ENCODE measurements at places on chromosomes 11 and 22.

DNA sequence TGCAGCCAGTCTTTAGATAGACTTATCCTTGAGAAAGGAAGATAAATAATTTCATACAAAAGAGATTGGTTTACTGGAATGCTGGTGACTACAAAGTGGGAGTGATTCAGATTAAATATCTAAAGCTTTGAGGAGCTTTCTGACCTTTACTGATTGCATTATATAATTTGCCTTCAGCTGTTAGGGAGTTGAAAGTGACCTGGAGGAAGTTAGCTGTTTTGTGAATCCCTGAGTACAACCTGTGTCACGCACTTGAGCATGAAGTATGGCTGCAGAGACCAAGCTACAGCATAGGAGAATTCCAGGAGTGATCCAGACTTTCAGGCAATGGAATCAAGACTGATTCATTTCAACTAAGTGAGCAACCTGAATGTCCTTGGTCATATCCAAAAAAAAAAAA, 1848.3 kb upstream of the RAG2 start:
- no peak for DNase-seq

DNA sequence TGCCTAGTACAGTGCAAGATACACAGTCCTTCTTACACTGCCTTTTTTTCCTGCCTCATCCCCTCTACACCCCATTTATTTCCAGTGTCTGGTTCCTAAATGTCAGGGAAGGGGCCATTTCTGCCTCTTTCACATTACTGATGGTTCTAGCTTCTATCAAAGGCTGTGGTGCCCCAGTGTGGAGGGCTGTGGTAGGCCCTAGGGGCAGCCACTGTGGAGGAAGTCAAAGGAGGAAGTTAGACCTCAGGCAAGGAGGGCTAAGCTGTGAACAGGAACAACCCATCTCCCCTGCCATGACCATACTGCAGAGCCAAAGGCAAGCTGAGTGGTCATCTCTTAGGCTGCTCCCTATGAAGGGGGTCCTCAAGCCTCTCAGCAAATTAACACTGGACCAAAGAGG, 81.9 kb upstream of the CRTAM start:
- no peak for DNase-seq

GRCh38 chr11:120097721-120098385, 40.1 kb downstream of the TRIM29 start:
- DNase-seq = no peak

- DNase-seq = peak; percentile 31
Observed at GRCh38 chr11:19345519-19345847, 104.7 kb upstream of the E2F8 start.

DNA sequence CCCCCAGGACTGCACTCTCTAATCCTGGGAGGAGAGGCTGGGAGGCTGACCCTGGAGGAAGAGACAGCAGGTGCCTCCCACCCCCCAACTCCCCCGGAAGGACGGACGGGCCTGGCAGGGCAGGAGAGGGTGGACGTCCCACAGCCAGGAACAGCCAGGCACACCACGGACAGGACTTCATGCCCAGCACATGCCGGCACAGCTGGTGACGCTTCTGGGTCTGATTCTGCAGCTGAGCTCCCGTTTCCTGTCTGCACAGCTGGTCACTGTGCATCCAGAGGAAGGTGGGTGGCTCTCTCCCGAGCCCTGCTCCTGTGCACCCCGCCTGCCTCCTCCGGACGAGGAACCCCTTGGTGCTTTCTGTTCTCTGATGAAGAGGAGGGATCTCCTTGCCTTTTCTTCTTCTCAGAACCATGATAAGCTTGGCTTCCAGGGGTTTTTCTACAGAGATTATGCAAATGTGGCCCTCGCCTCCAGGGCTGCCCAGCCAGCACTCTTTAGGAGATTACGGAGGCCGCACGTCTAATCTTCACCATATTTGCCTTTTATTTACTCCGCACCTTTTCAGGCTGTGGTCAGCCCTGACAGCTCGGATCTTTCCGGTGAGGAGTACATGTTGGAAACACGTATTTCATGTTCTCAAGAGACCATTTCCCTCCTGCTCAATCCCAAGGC, 1295.8 kb downstream of the BRD1 start:
- no peak for DNase-seq

DNA sequence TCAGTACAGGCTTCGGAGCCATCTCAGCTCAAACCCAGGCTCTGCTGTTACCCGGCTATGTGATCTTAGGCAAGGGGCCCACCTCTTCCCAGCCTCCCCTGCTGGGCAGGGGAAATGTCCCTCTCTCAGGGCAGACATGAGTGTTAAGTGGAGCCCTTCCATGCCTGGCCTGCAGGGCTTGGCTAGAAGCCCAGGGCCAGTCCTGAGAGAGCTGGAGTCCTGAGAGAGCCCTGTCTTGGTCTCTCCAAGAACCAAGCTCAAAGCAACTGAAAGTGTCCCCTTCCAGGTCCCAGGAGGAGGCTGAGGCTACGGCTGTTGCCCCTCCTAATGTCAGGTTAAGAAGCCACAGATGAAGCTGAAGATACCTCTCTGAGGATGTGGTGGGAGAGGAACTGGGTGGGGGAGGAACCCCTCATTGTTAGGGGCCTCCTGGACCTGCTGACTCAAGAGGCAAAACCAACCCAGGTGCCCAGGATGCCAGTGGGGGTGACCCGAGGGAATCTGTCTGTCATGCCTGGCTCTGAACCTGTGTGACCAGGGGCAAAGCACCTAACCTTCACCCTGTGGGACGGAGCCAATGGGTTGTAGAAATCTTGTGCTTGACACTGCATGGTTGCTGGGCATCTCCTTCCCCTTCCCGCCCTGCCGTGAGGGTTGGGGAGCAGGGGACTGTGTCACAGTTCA, 4.2 kb downstream of the ZP1 start:
- no peak for DNase-seq

DNA sequence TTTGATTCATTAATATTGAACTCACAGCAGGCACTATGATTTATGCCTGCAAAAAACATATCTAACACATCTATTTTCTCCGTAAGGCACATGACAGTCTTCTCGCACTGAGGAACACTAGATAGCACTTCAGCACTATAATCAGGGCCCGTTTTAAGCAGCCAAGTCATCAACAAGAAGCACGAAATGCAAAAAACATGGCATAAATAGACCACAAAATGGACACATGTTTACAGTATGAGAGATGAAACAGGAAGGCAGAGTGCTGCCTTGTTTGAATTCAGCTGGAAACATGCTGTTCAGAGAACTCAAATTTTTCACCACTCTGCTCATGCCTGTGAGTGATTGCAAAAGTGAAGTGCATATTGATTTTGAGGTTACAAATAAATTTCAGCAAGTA, 205.8 kb upstream of the PDGFD start:
- DNase-seq = no peak

DNA sequence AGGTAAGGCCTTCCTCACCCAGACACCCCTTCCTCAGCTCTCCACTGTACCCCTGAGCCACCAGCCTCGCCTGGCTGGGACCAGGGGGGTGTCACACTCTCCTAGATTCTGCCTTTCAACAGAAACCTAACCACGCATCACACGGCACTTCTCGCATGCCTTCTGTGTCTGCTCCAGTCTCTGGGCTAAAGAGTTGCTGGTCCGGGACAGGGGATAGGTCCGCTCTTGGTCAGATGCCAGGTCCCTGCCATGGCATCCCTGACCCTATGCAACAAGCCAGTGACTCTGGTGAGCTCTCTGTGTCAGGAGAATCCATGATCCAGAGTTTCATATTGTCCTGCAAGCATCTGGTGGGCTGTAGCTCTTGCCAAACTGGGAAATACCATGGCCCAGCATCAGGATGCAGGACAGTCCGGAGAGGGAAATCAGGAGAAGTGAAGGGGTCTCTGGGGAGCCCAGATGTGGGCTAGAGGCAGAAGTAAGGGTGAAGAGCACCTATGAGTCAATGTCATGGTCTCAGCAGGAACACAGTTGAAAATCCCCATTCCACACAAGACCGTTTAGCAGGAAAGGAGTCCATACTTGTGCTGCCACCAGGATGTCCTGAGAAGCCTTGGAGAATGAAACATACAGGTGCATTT, 14.1 kb downstream of the IGLL5 start:
- no peak for DNase-seq

- no peak for DNase-seq
Observed at GRCh38 chr11:33730716-33731115, 5.5 kb downstream of the CD59 start.

DNA sequence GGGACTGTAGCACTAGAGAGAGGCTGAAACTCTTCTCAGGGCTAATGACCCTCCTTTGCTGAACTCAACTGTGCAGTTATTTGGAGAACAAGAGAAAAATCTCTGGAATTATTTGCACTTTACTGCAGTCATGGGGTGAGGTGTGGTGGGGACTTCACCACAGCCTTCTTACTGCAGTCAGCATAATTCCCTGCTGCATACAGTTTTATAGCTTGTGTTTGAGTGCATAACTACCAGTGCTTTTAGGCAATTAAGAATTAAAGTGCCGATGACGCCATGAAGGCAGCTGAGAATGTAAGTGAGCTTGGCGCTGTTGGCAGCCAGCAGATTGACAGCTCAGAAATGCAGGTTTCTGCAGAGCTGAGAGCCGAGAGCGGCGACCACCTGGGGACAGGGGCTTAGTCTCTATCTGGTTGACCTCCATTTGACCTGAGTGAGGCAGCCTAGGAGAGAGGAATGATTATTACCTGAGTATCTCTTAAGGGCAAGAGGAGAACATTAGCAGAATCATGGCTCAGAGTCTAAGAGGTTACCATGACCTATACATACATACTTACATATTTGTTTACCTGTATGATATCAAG, 830.0 kb downstream of the NTM start:
- DNase-seq = no peak

GRCh38 chr22:24460418-24461089, 33.2 kb downstream of the ADORA2A start:
- no peak for DNase-seq
